ENCODE measurements at places on chromosomes 4 and X.

GRCh38 chr4:159764343-159764952, 661.6 kb downstream of the RAPGEF2 start:
- no peak for DNase-seq

- no peak for DNase-seq
These were observed 333.9 kb downstream of the ARHGAP24 start for GRCh38 chr4:85808864-85809263.

DNA sequence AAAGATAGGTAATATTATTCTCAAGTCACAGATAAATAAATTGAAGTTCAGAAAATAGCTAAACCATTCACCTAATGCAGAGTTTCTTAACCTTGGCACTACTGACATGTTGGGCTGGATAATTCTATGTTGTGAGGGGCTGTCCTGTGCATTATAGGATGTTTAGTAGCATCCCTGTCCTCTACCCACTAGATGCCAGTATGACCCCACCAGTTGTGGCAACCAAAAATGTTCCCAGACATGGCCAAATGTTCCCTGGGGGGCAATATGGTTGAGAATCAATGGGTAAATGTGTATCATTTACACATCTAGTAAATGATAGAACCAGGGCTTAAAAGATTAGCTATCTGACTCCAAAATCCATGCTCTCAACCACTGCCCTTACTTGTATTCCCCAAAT, 140.9 kb downstream of the COL4A6 start:
- no peak for DNase-seq

DNA sequence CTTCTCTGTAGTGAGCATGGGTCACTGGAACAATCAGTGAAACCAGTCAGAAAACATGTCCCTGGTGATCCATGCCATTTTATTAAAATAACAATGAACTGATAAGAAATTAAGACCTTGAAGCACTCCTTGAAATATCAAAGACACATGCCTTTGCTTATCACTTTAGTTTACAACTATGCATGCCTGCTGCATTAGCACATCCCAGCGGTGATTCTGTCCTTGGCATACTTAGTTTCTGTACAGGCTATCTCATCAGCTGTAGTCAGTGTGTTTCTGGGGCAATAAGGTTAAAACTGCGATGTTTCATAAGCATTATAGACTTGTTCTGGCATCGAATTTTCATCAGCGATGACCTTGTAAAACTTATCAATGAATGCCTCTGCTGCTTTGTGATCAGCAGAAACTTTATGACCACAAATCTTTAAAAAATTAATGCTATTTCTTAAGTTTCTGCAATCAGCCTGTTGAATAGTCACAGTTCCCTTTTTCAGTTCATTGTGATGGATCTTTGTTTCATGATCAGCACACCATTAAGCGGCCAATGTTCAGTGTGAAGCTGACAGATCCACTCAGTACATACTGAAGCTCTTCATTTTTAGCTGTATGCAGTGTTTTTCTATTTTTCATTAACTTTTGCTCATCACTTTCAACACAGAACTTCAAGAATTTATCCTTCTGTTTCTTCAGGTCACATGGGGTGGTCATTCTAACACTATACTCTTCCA, 150.5 kb downstream of the RNF150 start:
- no peak for DNase-seq

GRCh38 chrX:132373610-132374009, 115.2 kb downstream of the MBNL3 start:
- DNase-seq = no peak

GRCh38 chr4:150510176-150510865, 71.6 kb upstream of the MAB21L2 start:
- DNase-seq = no peak

Data from DMS79 (cell line).